Activated CD4-positive, alpha-beta T cell treated with anti-CD3 and anti-CD28 coated beads for 24 hours (primary cell): ENCODE measurements at places on chromosomes 1 and 21.

GRCh38 chr21:14116080-14116481 is 94.7 kb downstream of the LIPI start:
- no peak for DNase-seq

DNA sequence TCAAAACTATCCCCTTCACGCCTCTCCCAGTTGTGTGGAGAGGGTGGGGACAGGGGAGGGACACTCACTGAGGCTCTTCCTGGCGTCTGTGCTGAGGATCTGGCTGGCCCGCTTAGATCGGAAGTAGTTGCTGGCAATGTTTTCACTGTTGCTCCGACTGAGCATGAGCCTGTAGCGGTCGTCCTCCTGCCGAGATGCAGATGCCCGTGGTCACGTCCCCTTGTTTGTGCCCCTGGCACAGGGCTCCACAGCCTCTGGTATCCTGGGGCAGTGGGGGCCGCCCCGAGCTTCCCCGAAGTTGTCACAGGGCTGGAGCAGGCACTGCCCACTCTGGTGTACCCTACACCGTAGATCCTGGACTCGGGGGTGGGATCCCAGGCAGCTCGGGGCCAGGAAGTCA is 5.0 kb upstream of the DDOST start:
- DNase-seq: no peak

GRCh38 chr1:4797016-4797410 is 142.6 kb downstream of the AJAP1 start:
- no peak for DNase-seq

DNA sequence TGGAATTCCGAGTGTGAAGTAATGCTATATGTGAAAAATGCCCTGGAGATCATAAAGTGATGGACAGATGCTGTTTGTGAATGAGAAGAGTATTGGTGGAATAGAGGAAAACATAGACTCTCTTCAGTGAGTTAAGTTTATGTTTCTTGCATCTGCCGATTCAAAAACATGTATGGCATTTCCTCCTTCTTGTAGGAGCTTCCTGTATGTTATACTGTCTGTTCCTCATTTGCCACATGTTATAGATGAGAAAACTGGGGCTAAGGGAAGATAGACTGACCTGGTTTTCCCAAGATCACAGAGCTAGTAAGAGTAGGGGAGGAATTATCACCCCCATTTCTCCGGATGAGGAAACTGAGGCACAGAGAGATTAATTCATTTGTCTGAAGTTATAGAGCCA is 41.1 kb upstream of the IL20 start:
- DNase-seq: no peak

DNA sequence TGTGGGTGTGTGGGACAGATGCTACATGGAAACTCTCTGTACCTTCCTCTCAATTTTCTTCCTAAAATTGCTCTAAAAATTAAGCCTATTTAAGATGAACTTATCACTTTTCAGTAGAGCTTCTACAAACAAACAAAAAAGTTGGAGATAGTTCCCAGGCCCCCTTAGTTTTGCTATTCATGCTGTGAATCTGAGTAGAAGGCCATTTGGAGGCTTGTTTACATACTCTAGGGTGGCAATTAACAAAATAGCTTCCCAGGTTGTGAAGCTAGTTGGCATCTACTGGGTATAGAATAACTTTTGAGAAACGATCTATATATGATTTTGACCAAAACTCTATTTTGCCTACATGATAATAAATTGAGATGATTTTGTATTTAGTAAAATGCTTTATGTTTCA is 541.4 kb upstream of the B3GALT2 start:
- no peak for DNase-seq

GRCh38 chr1:65258106-65258505 is 51.2 kb upstream of the DNAJC6 start:
- no peak for DNase-seq

- no peak for DNase-seq
Measured at GRCh38 chr1:194117582-194117981, 931.2 kb upstream of the B3GALT2 start.

GRCh38 chr1:212607206-212607912 is 1.2 kb upstream of the ATF3 start:
- DNase-seq: no peak

GRCh38 chr1:62090016-62090415 is 104.6 kb upstream of the L1TD1 start:
- no peak for DNase-seq

DNA sequence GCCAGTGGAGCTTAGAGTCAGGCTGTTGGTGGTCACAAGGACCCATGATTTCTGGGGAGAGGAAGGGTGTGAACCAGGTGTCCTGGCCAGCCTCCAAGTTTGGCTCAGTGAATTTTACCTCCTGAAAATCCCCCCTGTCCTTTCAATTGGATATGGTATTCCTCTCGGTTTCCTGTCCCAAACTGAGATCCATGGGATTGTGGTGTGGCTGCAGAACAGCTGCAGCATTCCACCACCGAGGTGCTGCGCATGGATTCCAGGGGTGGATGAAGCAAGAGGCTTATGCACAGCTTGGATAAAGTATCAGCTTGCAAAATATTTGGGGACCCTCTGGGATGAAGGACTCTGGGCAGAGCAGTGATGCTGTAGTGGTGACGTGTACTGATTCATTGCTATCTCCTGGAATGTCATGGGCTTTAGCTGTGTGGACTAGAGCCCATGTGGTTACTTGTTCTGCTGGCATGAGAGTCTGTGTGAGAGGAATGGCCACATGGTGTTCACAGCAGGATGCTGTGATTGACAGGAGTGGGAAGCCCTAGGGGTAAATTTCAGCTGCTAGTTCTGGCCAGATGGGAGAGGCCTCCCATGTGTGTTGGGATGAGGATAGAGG is 148.7 kb upstream of the SPAG17 start:
- DNase-seq: no peak

DNA sequence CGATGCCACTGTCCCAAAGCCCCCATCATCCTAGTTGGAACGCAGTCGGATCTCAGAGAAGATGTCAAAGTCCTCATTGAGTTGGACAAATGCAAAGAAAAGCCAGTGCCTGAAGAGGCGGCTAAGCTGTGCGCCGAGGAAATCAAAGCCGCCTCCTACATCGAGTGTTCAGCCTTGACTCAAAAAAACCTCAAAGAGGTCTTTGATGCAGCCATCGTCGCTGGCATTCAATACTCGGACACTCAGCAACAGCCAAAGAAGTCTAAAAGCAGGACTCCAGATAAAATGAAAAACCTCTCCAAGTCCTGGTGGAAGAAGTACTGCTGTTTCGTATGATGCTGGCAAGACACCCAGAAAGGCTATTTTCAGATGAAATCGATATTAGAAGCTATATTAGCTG is 8.1 kb downstream of the RHOU start:
- DNase-seq: no peak

- DNase-seq: peak; percentile 30
Measured at GRCh38 chr1:143698016-143698415, 273.8 kb downstream of the FAM72C start.

DNA sequence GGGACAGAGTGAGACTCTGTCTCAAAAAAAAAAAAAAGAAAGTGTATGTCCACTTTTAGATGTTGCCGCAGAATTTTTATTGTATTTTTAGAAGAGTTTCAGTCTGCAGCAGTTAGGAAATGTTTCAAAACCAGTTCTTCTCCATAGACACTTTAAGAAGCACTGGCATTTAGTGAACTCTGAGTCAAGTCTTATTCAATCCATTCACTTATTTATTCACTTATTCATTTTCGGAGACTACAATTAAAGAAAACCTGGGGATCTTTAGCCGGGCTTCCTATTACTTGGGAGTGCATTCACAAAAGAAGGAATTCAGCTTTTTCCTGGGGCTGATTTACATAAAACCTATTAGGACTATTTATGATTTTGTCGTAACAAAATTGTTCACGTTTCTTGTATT is 12.3 kb downstream of the RCAN3 start:
- no peak for DNase-seq

DNA sequence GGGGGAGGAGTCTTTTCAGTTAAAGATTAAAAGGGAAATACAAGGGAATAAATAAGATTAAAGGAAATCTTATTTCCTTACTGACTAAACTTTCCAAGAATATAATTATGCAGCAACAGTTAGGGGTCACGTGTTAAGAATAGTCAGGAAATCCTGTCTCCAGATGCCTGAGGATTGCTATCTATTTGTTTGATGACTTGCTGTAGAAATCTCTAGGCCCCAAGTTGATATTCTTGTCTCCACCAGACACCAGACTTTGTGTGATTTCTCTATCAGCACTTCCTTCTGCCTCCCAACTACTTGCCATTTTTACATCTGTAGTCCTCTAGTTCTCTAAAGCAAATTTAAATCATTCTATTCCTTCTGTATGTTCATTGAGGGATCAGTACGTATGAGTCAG is 77.5 kb downstream of the RPAP2 start:
- no peak for DNase-seq

GRCh38 chr1:2046953-2047748 is 3.1 kb upstream of the PRKCZ start:
- no peak for DNase-seq

DNA sequence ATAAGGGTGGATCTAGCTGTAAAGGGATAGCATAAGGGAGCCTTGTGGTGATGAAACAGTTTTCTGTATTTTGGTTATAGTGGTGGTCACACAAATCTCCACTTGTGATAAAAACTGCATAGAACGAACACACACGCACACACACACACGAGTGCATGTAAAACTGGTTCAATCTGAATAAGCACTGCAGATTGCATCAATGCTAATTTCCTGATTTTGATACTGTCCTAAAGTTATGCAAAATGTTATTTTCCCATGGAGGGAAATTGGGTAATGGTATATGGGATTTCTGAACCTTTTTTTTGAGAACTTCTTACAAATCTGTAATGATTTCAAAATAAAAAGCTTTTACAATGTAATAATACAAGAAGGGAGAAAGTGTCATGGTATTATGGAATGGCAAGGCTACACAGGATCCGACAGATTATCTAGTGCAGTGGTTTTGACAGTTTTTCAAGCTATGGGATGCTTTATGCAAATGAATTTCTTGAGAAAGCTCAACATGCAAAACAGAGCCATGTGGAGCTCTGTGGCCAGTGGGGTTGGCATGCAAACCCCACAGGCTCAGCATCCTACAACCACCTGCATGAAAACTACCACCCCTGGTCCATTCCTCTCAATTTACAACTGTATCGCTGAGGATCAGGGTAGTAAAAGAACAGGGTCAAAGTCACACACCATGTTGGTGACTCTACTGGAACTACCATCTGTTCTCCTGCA is 18.8 kb downstream of the SLC41A1 start:
- no peak for DNase-seq

DNA sequence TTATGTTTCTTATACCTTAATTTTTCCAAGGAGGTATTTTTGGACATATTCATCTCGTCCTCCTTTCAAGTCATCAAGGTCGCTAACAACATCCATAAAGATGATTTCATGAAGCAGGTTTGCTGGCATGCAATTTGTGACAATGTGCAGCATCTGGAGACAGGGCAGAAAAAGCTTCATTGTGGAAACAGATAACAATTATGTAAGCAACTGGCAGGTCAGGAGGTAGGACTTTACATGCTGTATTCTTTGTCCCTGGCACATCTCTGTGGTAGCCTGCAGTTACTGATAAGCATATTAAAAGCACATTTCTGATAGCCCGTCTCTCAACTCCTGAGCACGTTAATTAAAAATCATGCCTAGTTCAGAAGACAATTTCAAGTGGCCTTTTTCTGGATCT is 156.8 kb downstream of the LEPR start:
- DNase-seq: no peak

- DNase-seq: no peak
Measured at GRCh38 chr1:182192966-182193365, 131.5 kb upstream of the ZNF648 start.

DNA sequence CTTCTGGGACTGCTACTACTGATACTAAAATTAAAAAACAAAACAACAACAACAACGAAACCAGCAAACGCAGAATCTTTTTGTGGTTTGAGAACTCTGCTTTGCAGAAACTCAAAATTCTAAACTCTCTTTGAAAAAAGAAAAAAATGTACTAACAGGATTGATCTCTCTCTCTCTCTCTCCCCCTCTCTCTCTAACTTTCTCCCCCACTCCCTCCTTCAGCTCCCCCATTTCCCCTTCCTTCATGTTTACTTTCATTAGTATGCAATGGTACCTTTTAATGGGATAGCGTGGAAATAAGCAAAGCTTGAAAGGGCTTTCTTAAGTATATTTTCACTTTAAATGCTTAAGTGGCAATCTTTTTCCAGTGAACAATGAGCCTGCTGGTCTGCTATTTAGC is 562.6 kb upstream of the ADGRL2 start:
- DNase-seq: no peak

DNA sequence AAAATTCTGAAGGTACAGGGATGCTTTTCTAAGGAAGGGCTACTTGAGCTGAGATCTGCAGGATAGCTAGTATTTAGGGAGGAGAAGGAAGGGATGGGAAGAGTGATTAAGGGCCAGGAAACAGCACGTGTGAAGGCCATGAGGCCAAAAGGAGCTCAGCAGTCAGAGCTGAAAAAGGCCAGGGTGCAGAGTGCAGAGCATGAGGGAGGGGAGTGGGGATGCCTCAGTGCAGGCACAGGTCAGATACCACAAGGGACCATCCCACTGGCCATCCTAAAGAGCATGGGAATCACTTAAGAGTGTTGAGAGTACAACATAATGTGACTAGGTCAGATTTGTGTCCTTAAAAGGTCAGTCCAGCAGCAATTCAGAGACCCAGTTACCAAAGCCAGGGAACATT is 16.0 kb downstream of the LRRN2 start:
- no peak for DNase-seq

- no peak for DNase-seq
Measured at GRCh38 chr1:164569866-164570265, 10.9 kb downstream of the PBX1 start.

GRCh38 chr21:27333096-27333495 is 366.2 kb upstream of the ADAMTS5 start:
- no peak for DNase-seq

DNA sequence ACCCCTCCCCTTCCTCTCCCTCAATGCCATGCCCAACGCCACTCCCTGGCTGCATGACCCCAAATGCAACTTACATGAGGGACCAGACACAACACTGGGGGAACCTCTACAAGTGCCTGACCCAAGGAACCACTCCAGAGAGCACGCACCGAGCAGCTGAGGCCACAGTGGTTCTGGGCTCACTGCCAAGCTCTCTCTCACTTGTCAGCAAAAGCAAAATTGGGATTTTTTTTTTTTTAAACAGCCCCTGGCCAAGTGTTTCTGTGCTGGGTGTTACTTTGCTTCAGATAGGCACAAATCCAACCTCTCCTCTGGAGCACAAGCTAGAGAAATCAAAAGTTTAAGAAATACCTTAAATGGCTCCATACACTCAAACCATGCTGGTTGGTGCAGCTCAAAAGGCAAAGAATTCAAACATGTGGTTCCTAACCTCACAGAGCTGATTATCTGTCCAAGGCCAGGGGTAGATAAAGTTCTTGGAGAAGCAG is 363.0 kb downstream of the SETD4 start:
- DNase-seq: no peak

DNA sequence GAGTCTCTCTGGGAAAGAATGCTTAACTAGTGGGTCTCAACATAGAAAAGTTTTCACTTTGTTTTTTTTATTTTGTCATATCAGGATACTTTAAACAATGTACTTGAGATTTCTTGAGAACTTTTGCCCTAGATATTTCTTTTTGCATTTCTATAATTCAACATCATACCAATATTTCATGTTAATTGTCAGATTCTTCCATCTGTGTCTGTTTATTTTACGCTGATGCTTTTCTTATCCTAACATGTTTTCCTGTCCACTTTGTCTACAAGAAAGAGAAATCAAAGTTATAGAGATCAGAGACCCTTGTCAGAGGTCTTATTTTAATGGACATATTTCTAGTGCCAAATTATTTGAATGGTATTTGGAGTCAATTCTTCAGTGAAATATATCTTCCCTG is 95.5 kb upstream of the B3GALT2 start:
- DNase-seq: no peak

- no peak for DNase-seq
Measured at GRCh38 chr1:66298464-66298863, 235.5 kb upstream of the SGIP1 start.

GRCh38 chr1:26360807-26361604 is 7.1 kb upstream of the CRYBG2 start:
- DNase-seq: no peak
